ENCODE measurements at places on chromosomes 3 and 15.

DNA sequence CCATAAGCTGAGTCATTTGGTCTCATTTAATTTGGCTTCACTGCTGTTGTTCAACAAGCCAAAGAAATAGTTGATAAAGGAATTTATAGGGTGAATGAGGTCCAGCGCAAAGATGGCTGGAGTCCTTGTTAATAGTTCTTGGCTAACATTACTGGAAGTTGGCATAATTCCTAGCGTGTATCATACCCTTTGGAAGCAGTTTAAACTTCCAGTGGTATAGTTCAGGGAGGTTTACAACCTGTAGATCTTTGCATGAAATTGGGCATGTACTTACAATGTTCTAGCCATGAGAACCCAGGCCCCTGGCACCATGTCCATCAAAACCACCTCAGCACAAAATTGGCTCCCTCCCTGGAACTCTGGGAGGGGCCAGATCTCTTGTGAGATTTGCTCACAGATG, 380.8 kb downstream of the LRTM1 start:
- no peak for DNase-seq

DNA sequence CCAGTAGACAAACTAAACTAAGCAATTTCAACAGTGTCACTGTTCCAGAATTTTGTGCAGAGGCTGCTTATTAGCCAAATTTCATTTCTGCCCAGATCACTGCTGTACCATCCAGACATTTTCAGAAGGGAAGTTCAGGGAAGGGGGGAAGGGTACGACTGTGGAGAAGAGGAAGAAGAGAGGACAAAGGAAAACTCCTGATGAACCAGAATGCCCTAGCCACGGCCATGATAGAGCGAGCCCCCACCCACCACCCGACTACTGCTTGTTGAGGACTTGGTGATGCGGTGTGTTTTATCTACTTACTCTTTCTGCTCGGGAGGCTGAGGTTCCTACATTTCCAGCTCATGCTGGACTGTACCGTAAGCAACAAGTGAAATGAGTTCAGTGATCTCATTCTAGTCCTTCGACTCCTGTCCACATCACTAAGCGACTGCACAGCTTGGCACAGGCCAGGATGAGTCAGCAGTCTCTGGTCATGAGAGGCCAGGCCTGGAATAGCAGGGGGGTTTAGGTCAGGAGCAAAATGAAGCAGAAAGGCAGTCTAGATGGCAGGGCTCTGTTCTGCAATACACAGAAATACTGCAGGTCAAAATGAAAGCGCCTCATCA, 330.8 kb downstream of the TIGIT start:
- no peak for DNase-seq

GRCh38 chr15:72178976-72179585, 18.5 kb downstream of the GRAMD2A start:
- no peak for DNase-seq

DNA sequence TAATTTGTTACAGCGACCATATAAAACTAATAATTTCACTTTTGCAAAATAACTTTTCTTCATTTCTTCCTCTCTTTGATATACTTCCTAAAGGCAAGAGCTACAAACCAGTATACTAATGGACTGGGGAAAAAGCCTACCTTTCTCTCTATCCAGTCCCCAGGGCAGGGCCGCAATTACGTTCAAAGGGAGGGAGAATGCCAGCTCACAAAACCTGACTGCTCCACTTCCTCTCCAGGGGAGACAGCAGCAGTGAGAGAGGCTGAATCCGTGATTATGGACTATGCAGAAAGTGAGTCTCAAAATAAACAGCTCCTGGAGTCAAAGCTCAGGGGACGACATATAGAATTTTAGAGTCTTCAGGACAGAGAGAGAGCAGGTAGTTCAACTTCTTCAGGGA, 126.9 kb upstream of the HES1 start:
- no peak for DNase-seq

DNA sequence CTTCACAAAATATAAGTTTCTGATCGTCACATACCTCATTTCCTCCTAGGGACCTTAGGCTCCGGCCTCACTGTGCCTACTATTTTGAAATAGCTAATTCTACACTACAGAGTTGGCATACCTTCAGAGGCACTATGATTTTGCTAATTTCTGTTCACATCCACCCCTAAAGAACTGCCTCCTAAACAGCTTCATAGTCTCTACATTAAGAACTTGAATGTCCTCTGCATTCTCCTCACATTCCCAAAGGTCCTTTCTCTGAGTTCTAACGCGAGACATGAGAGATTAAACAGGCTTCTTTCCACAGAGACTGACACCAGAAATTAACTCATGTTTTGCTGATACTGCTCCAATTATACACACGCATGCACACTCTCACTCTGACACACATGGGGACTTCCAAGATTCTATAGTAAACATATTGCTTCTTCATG, 75.5 kb downstream of the DLG1 start:
- DNase-seq, result no peak

All from NCI-H2107 (cell line).